Muscle of back (tissue), 13 donors: ENCODE measurements at places on chromosomes 7 and 10.

- DNase-seq = no peak
These were observed 22.1 kb upstream of the CARD11 start for GRCh38 chr7:3065724-3066143.

DNA sequence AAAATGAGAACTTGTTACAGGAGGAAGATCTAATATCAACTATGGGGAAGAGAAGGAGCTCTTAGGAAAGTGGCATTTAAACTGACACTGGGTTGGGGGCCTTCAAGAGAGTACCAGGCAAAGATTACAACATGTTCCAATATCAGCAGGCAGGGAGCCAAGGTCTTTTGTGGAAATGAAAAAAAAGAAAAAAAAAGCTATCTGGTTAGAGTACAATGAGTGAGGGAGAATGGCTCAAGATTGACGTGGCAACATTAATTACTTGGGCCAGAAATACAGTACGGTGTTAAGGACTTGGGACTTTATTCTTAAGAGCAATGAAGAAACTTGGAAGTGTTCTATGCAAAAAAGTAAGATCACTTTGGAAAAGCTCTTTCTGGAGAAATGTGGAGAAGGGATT, 132.3 kb upstream of the CDK1 start:
- no peak for DNase-seq

GRCh38 chr10:84269773-84270172, 24.9 kb downstream of the RGR start:
- DNase-seq = no peak

GRCh38 chr7:33685981-33686683, 219.2 kb upstream of the BMPER start:
- DNase-seq = peak; percentile 61

DNA sequence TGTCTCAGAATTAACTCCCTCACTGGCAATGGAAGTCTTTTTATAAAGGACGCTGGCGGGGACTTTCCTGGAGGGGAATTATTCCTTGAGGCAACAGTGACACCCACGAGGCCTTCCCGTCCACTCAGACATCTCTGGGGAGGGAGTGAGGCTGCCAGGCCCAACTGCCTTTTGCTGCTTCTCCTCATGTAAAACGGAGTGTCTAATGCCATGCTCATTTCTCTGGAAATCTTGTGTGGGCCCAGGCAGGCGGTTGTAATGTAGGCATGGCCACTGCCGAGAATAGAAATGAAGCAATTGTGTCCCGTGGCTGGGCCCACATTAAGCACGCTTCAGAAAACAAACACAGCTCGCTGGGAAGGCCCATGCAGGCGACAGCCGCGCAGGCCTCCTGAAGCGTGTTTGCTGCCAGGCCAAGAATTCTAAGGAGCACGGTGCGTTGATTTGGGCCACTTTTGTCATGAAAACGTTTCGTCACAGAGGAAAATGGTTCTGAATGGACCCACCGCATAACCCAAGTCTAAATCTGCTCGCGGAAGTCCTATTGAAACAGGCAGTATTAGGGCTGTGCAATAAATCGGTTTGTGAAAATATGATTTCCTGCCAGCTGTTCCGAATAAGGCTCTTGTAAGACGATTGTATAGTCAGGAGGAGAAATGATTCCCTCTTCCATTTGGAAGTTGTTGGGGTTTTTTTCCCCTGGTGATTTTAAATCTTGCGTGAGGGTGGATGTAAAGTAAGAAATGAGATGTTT, 104.2 kb upstream of the CHST15 start:
- DNase-seq = peak; percentile 79

- no peak for DNase-seq
These were observed 6.3 kb downstream of the CFAP69 start for GRCh38 chr7:90251304-90251635.

GRCh38 chr10:9911488-9911887, 1106.2 kb upstream of the CELF2 start:
- DNase-seq = no peak

GRCh38 chr7:82175319-82175718, 268.3 kb downstream of the CACNA2D1 start:
- no peak for DNase-seq

- DNase-seq = no peak
These were observed 86.0 kb downstream of the HIP1 start for GRCh38 chr7:75652788-75653187.

DNA sequence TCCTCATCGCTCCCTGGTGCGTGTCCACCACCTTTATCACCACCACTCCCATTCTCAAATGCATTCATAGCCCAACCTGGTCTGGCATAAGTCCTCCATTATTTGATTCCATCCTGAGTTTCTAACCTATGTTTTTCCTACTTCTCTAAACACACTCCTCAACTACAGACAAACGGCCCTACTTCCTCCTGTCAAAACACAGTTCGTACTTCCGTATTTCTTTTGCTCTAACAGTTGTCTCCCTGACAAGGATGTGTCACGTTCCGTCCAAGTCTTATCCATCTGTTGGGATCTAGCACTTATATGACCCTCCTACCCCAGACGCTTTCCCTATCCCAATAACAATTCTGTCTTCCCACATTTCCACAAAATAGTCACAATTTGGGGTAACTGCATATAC, 46.8 kb downstream of the DOCK4 start:
- no peak for DNase-seq

DNA sequence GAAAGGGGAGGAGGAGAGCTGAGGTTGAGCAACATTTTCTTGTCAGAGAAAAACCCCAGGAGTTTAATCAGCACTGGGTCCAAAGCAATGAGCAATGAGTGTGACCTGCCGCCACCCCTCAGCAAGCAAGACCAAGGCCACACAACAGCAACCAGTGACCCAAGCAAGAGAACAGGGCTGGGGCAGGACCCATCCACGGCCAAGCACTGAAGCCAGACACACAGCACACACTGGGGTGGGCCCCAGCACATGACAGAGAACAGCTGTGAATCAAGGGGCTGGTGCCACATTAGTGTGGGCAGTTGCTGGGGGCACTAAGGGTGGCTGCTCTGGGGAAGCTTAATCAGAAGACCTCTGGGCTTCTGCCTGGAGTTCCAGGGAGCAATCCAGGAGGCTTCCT, 16.2 kb downstream of the TMEM72 start:
- DNase-seq = no peak

- no peak for DNase-seq
These were observed 548.0 kb upstream of the SEMA3D start for GRCh38 chr7:85734823-85735222.

- no peak for DNase-seq
These were observed 19.4 kb downstream of the COPG2 start for GRCh38 chr7:130649004-130649790.

DNA sequence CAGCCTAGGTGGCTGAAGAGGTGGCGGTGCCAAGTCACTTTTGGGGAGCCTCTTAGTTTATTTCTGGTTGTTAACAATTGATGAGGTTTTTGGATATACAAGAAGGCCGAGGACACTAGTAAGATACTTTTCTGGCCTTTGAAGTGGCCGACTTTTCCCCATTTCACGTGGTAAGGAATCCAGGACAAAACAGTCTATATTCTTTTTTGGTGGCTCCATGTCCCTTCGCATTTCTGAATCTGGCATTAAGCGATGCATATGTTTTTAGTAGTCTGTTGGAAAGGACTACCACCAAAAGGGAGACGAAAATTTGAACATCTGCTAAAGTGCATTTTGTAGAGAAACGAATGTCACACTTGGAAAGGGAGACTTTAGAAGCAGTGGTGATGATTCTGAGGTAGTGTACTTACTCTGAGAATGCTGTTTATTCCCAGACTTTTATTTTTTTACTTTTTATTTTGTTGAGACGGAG, 1.5 kb downstream of the MLLT10 start:
- DNase-seq = no peak

DNA sequence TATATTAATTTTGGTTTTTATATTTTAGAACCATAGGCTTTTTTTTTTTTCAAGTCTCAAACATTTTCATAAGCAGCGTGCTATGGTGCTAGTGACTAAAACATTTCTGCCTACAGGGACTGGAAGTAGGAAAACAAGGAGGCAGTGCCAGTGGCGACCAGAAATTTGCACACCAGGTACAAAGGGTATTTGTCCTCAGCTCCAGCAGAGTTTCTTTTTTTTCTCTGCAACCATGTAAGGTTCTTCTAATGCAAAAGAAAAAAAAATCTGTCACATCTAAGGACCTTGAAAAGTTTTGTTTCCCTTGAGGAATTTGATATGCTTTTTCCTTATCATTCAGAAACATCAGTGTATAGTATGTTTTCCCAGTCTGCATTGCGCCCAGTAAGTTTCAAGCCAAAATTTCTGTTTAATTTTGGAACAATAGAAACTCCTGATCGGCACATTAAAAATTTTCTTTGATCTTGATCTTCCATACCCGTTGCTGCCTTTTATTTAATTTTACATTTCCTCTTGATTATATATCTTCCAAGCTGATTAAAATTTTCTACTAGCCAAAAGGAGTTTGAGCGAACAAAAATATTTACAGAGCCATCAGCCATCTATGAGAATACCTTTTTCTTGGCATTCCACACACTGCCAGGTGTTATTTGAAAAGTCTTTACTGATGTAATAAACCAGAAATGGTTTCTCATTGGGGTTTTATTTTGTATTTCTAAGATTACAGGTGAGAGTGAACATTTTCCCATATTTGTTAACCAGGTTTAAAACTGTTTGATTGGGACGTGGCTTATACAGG, 956 bp upstream of the KLHDC10 start:
- DNase-seq = no peak
